ENCODE measurements at places on chromosomes 5 and 9. TPM values are rescaled to one million over a fixed set of nuclear protein-coding genes. Genes with fewer than 3 reads are reported as not detected.

The ZNF782 gene
- 2.4 TPM for total RNA-seq

The LECT2 gene
- not detected for total RNA-seq

The CER1 gene
- not detected for total RNA-seq

The GADD45G gene
- total RNA-seq: 0.31 TPM

The PCDHGB2 gene
- 0.08 TPM for total RNA-seq

The WWC1 gene
- 70.4 TPM for total RNA-seq

The NMUR2 gene
- total RNA-seq: 0.08 TPM

The FAM151B gene
- 1.7 TPM for total RNA-seq

The PPP1R26 gene
- 17.3 TPM for total RNA-seq

The NPR2 gene
- total RNA-seq: 4.6 TPM

The PCDHGB6 gene
- 0.09 TPM for total RNA-seq

The NEURL1B gene
- total RNA-seq: 10.0 TPM

The SPINK4 gene
- not detected for total RNA-seq

The IL7R gene
- total RNA-seq: 0.30 TPM

The IL33 gene
- total RNA-seq: 0.61 TPM

The TTLL11 gene
- total RNA-seq: 4.2 TPM

The SVEP1 gene
- total RNA-seq: 1.7 TPM

The REXO4 gene
- 33.6 TPM for total RNA-seq
